ENCODE measurements at places on chromosomes 7 and 10.

DNA sequence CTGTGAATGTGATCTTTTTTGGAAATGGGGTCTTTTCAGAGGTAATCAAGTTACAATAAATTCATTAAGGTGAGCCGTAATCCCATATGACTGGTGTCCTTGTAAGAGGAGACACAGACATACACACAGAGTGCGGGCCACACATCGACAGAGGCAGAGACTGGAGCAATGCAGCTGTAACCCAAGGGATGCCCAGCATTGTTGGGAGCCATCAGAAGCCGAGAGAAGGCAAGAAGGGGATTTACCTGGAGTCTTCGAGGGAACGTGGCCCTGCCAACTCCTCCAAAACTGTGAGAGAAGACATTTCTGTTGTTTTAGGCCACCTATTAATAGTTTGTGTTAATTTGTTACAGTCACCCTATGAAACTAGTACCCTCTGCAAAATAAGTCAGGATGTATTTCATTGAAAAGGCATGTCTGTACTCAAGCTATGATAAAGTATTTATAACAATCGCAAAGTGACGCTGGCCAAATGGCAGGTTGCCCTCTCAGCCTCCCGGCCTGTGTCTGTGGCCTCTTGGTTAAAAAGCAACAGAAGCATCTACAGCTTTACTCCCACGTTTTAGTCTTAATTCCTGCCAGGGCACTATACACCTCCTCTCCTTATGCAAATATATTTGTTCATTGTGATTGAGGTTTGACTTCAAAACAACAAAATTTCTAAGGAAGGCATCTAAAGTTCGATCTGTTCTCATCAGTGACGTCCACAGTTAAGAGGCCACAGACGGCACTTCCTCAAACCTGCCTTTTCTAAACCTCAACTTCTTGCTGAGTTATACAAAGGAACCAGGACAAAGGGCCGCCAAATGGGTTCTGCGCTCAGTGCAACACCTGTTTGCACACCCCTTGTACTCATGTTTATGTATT lies 46.8 kb downstream of the HIPK2 start:
- peak; percentile 97 for ATAC-seq

- peak; percentile 44 for ATAC-seq
Observed at GRCh38 chr7:75993689-75994387, 557 bp downstream of the TMEM120A start.

DNA sequence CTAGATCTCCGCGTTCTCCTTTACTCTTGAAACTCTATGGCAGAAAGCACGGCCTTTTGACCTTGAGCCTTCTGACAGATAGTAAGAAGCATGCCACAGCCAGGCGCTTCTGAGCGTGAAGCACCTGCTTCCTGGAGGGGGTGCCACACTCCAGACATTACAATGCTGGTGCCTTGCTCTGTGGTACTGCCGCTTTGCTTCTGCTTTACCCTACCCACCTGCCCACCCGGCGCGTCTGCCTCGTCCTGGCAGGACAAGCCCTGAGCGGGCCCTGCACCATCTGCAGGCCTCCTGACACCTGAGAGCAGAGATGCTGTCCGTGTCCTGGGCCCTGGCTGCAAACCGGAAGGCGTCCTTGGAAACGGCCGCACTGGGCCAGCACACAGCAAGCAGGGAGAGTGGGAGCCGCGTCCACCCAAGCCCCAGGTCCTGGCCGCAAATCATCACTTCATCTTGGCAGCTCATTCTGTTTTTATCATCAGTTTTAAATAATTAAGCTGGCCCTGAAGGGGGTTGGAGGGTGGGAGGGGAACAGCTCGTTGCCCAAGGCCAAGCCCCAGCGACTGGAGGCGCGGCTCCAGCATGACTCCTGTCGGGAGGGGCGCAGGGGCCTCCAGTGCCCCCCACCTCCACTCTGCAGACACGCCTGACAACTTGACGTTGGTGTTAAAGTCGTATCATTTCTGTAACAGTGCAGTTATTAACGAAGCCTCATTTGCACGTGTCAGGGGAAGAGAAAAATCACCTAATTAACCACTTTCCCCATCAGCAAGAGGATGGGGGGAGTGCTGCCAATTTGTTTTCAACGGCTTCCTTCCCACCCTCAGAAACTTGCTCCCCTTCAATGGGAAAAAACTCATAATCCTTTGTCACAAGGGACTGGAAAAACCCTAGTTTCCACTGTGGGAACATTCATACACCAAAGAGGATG lies 132.2 kb downstream of the MAD1L1 start:
- ATAC-seq, result peak; percentile 91

DNA sequence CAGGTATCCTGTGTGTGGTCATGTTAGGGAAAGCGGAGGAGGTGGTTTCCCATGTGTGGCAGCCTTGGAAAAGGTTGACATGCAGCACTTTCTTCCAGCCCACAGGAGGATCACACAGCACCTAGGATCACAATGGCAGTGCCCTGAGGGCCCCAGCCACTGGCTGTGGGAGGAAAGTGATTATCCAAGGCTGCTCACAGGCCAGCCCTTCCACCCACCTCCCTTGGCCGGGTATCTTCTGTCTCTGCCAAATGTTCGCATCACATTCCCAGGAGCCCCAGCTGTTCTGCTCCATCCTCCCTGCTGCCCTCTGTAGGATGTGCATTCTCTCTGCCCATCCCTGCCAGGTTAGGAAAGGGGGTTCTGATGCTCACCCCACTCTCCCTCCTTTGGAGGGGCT lies 2.5 kb upstream of the MLXIPL start:
- ATAC-seq, result no peak

DNA sequence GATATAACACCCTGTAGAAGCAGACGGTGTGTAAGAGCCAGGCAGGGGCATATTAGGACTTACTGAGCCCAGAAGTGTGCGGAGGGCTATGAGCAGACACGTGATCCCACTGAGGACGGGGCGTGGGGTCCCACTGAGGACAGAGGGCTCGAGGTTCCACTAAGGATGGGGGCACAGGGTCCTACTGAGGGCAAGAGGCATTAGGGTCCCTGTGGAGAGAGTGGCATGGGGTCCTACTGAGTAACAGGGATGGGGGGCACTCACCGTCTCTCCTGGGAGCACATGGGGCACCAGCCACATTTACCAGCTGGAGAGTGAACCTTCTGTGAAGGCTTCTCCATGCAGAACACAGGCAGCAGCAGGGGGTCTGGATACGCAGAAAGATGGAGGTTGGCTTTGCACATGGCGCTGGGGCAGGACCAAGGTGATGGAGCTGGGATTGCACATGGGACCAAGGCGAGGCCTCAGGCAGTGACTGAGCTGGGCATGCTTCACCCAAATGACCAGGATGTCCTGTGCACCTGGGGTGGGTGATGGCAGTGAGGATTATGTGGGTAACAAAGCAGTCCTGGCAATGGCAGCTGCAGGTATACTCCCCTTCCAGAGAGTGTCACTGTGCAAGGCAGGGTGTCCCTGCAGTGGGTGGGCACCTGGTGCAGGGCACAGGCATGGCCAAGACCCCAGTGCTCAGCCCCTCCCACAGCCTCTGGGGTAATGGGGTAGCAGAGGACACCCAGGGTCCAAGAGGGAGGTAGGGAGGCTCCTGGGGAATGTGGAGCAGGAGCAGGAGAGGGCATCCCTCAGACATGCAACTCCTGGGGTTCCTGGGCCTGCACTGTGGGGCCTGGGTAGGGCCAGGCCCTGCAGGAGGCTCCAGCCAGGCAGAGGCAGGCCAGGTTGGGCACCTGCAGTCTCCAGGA lies 278.1 kb downstream of the TCERG1L start:
- ATAC-seq, result peak; percentile 51

DNA sequence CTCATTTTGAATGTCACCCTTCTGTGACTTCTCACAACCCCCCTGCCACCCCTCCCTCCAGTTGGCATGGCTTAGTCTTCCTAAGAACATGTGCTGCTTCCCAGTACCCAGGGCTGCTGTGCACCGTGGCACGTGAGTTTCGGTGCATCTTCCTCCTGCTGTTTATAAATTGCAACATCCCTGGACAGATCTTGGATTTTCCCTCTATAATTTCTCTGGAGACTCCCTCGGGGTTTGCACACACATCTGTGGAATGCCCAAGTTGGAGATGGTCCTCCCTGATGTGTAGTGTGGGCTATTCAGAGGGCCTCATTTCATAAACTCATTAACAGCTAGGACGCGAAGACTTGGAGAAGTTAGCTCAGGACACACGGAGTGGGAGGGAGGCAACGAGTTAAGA lies 52.9 kb downstream of the IKZF1 start:
- no peak for ATAC-seq

DNA sequence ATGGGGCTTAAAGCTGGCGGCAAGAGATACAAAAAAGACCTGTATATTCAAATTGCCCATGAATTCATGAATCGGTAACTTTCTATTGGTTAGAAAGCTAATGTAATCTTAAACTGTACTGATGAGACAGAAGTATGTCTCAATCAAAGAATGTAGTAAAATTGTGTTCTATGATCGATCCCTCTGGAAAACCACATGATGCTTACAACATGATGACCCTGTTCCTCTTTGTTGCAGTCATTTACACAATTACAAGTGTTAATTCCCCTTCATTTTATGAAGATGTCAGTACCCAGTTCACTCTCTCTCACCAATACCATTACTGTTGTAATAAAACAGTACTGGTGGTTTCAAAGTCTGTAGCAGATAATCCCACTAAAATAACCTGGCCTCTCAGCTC lies 10.1 kb downstream of the KIF5B start:
- ATAC-seq, result no peak

DNA sequence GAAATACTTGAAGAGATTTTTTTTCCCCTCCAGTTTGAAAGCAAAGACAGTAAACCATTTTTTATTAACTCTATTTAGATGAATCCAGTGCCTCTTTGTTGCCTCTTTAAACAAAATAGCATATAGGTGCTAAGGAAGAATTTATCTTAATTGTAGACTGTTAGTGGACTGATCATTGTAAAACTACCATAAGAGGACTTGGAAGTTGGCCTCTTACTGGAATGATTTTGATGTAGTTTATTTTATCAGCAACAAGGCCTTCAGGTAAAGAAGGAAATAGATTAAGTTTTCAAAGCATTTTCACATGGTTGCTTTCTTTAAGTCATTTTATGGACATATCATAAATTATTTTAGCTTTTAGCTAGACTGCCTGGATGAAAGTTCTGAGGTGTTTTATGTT lies 53.2 kb downstream of the KLHDC10 start:
- ATAC-seq, result no peak

GRCh38 chr7:97015279-97015678 lies 9.4 kb downstream of the DLX5 start:
- ATAC-seq, result no peak

DNA sequence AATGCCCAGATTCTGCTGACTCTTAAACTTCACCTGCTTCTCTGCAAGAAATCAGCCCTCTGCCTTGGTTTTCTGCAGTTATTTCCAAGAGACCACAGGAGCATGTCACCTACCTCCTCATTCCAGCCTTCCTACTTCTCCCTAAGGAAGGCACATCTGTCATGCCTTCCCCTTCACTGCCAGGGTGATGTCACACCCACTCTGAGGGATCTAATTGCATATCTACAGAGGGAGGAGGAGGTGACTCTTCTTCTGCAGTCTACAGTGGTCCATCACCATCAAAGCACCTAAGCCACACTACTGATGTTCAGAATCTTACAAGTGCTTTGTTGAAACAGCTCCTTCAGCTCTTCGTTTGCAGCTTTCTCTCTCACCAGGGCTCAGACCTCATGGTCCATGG lies 275.5 kb downstream of the FGFR2 start:
- ATAC-seq, result no peak

DNA sequence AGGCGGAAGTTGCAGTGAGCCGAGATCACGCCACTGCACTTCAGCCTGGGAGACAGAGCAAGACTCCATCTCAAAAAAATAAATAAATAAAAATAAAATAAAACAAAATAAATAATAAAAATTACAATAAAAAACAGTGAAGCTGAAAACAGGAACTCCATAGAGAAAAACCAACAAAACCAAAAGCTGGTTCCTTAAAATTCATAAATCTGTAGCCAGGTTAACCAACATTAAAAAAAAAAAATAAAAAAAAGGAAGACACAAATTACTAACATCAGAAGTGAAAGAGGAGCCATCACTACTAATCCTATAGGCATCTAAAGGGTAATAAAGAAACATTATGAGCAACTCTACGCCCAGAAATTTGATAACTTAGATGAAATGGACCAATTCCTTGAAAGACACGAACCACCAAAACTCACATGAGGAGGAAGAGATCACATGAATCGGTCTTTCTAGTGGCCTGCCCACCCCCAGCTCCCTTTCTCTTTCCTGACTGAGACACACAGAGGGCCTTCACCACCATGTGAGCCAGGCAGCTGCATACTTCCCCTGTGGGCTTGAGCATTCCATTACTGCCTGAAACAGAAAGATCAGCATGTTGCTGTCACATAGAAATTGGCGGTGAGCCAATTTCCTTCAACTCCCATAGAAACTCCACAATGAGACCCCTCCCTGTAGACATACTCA lies 208.7 kb downstream of the MAD1L1 start:
- no peak for ATAC-seq

GRCh38 chr10:128077155-128077875 lies 48.9 kb downstream of the MKI67 start:
- ATAC-seq, result no peak

DNA sequence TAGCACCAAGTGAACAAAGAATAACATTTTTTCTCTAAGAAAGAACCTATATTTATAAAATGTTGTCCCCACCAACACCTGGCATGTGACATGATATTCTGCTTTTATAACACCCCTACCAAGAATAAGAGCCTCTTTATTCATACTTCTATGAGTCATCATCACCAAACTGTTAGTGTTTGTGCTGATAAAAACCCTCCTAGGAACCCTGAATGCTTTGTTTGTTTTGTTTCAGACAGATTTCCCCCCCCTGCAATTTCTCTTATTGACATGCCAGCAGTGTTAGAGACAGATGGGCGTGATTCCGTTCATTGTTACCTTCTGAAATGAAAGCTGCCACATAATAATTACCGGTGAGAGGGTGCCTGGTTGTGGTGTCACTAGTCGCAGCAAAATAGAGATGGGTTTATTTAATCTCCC lies 651.1 kb downstream of the SORCS1 start:
- no peak for ATAC-seq

DNA sequence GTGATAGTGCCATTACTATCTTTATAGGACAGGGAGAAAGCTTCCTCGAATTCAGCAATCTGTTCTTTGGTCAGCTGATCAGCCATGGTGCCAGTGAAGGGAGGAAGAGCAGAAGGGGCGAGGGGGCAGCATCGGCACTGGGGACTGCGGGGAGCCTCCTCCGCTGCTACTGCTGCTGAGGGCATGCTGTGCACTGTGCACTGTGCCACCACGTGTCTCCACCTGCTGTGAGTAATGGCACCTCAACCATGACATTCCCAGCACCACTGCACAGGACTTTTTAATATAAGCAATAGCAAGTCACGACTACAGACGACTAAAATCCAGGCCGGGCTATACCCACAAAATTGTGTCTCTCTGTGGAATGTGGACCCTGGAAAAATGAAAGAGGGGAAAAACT lies 105.0 kb upstream of the LANCL2 start:
- no peak for ATAC-seq

GRCh38 chr7:726084-726853 lies at the start of gene DNAAF5:
Gene DNAAF5, plus strand, starts transcription at chr7:726699. Its CDS starts 22 bp downstream, at chr7:726721.
- ATAC-seq, result peak; percentile 92

GRCh38 chr7:64997927-64998391 lies 7.1 kb upstream of the ZNF117 start:
- no peak for ATAC-seq

- no peak for ATAC-seq
Observed at GRCh38 chr10:28815681-28816080, 138.4 kb downstream of the BAMBI start.

- no peak for ATAC-seq
Observed at GRCh38 chr7:101731502-101732084, 85.8 kb upstream of the CUX1 start.

- no peak for ATAC-seq
Observed at GRCh38 chr10:131676800-131677421, 223.9 kb upstream of the PPP2R2D start.
